ENCODE measurements at places on chromosomes 2 and 18.

- no peak for DNase-seq
Measured at GRCh38 chr2:224259831-224260230, 142.1 kb downstream of the FAM124B start.

DNA sequence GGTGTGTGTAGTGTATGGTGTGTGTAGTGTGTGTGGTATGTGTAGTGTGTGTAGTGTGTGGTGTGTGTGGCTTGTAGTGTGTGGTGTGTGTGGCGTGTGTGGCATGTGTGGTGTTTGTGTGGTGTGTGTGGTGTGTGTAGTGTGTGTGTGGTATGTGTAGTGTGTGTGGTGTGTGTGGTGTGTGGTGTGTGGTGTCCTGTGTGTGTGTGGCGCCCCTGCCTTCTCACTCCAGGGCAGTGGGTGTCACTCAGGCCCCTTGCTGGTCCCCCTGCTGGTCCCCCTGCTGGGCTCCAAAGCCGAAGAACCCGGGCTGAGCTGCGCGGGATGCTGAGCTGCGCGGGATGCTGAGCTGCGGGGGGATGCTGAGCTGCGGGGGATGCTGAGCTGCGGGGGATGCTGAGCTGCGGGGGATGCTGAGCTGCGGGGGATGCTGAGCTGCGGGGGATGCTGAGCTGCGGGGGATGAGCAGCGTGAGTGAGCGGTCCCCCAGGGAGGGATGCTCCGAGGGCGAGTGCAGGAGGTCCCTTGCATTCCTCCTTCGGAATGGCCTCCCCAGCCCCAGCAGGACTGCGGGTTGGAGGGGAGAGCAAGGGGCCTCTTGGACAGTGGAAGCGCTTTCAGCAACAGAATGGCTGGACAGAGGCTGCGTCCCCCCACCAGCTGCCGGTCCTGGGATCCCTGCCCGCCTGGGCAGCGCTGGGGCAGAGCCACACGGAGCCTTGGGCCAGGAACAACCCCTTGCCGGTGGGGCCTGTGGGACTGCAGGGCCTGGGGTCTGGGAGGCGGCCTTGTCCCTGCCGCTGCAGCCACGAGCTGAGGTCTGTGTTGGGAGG lies 3.4 kb upstream of the RTP5 start:
- DNase-seq = no peak

DNA sequence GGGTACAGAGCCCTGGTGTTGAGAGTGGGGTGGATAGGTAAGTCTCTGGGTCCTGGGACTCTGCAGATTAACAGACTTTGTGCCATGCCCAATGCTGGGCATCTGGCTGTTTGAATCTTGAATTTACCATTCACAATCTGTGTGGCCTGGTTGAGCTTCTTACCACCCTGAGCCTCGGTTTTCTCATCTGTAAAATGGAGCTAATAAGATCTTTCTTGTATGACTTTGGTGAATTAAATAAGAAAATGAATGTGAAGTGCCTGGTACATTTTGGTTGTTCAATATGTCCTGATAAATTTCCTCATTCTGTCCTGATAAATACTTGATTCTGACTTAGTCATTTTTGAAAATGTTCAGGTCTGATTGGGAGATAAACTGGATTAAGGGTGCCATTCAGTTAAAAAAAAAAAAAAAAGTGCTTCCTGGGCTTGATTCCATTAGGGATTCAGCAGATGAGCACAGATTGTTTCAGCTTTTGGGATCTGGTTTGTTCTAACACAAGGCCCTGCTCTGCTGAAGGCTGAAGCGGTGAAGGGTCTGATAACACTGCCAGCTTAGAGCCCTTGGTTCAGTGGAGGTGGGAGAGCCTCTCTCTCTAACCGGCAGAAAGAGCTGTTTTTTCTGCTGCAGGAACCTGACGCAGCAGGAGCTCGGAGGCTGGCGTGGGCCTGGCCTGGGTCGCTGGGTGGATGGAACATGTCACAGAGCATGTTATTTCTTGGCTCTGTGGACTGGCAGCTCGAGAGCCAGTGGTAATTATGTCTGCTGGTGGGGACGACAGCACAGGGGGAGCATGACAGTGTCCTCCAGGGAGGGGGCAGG lies 84.5 kb upstream of the MCFD2 start:
- no peak for DNase-seq

DNA sequence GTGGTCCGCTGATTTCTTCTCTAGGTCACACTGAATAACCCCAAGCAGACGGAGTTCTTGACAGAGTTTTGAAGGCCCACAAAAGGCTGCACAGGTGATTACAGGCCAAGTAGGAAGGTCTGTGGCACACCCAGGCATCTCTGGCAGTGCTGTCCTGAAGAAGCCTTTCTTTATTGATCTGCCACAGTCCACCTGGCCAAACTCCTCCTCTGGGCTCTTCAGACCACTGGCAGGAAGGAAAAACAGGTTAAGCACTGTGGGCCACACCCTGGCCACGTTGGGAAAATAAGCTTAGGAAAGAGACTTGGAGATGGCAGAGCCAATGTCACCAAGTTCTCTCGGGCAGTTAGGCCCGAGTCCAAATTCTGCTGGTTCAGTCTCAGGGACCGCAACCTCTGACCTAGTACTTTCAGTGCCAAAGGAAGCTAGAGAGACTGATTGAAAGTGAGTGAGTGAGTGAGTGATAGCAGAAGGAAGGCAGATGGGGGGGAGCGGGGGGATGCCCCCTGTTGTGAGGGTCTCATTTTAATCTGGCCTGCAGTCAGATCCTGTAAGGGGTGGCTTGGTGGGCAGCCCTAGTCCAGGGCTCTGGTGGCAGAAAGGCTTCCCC lies 102.9 kb downstream of the TGFA start:
- DNase-seq = no peak

DNA sequence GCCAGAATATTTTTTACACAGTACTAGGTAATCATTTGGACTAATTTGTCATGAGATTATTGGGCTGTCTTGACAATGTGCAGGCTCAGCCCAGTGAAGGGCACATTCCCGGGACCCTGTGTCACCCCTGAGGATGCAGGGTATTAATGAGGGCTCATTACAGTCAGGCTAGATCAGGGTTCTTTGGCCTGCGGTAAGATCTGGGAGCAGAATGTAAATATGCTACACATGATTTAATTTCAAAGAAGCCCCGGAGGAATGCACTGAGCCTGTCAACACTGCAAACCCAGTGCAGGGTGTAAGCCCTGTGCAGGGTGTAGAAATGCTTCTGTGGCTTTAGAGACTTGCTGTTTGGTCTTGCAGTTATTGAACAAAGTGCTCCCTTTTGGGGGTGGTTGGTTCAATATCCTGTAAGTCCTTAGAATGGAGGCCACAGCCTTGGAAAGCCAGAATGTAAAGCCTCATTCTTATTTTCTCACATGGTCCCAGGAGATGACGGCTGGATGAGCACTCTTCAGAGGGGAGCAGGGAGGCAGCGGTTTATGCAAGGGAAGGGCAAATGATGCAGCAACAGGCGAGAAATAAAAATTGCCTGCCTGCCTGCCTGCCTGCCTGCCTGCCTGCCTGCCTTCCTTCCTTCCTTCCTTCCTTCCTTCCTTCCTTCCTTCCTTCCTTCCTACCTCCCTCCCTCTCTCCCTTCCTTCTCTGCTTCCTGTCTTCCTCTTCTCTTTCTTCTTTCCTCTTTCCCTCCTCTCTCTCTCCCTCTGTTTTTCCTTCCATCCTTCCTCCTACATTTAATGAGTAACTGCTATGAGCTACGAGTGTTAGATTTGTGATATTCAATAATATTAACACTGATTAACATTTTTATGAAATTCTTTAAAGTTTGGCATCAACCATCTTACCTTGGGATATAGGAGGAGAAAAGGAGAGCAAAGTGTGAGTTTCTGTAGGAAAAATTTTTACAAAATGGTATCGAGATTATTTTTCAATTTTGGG lies 148.8 kb downstream of the VAPA start:
- DNase-seq = no peak

DNA sequence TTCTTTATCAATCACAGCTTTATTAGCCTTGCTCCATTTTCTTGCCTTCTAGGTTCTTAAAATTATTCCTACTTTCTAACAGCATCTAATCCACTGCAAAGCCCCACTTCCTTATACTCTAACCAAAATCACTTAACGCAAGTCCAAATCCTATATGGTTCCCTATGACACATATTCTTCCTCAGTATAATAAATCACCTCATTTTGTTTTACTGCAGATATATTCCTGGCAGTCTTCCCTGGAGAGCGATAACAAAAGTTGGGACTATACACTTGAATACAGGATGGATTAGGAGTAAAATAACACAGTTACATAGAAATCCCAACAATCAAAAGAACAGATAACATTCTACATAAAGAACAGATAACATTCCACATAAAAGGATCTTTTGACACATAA lies 144.8 kb downstream of the ATAD2B start:
- no peak for DNase-seq

- DNase-seq = no peak
Measured at GRCh38 chr2:206970589-206971360, 31.5 kb downstream of the CPO start.

- DNase-seq = no peak
Measured at GRCh38 chr2:141957321-141957720, 173.5 kb downstream of the LRP1B start.

- no peak for DNase-seq
Measured at GRCh38 chr2:103327966-103328365, 566.1 kb downstream of the TMEM182 start.

DNA sequence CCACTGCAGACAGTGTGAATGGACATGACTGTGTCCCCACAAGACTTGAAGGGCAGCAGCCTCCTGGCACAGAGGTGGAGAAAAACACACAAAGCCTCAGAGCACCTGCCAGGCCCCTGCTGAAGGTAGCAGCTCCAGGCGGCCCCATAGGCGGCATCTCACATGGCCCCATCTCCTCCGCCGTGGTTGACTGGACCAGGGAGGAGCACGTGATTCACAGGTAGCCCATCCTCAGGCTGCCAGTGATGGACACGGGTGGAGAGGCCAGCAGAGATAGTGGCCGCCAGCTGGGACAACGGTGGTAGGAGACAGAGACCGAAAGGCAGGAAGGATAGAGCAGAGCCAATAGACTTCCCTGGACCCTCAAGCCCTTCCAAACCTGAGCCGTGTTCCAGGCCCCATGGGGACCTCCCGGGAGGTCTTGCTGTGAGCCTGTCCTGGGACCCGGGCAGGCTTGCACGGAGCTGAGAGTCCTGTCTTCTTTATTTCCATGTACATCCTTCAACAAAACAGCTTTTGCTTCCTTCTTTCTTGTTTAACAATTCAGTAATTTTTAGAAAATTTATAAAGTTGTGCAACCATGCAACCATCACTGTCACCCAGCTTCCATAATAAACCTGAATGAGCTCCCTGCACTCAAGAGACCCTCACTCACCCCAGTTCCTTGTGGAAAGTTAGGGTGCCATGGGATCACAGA lies 26.9 kb downstream of the GPR55 start:
- no peak for DNase-seq

DNA sequence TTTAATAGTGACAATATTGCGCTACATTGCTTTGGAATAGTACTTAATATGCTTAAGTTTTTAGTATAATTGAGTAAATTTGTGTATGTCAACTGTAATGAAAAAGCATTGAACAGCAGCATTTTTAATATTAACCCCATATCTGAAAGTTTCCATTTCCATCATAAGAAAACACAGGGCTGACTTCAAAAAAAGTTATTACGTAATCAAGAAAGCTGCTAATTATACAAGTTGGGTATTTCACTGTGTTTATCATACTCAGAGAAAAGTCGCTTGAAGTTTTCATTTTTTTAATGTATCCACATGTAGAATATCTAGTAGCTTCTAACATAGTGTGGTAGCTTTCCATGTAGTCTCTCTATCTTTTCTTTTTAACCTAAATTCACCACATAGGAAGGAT lies 146.5 kb downstream of the PKP4 start:
- no peak for DNase-seq

- DNase-seq = no peak
Measured at GRCh38 chr2:148570989-148571388, 73.6 kb upstream of the EPC2 start.

GRCh38 chr18:65934874-65935273 lies 184.1 kb downstream of the CDH7 start:
- no peak for DNase-seq

DNA sequence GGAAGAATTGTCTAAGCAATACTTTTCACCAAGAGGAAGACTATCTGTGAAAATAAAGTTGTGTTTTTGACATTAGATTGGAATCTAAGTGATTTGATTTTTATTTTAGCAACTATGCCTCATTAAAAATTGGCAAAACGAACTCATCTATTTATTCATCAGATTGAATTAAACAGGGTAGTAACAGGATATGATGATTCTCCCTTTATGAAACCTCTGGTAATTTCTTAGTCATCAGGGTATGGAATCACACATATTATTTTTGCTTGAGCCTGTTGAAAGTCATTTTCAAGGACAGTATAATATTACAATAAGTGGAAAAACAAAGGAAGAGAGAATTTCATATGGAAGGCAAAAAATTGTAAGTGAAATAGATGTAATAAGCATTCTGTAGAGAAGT lies 22.0 kb downstream of the ZNF804A start:
- no peak for DNase-seq

- DNase-seq = no peak
Measured at GRCh38 chr18:37565101-37565976, at the start of gene CELF4. Gene CELF4 (minus strand): TSS chr18:37565798.

DNA sequence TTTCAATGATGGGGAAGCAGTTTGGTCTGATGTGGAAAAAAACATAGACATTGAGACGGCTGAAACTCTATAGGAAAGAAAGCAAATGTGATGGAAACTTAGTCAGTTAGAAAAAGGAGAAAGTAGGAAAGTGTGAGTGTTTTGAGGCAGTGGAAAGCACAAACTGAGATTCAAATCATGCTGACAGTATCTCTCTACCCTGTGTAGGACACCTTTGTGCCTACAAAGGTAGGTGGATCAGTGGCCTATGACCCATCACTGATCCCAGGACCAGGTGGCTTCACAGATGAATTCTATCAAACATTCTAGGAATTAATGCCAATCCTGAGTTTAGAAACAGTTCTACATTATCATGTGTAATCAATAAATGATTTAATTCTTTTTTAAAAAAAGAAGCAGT lies 57.1 kb downstream of the CD226 start:
- DNase-seq = no peak

DNA sequence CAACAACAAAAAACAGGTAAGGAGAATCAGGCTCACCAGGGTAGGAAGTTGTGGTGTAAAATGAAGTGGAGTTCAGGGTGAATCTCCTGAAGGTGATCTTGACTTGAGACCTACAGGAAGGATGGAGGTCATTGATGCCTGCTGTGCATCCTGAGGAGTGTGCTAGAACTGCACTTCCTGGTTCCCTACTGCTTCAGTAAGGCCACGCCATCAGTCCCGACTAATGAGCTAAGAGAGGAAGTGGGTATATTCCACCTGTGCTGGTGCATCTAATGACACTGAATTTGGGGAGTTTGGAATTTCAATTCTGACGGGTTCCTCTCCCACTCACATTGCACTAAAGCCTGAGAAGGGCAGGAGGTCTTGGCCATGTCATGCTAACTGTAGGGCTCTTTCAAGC lies 349.3 kb upstream of the SLC14A2 start:
- no peak for DNase-seq

DNA sequence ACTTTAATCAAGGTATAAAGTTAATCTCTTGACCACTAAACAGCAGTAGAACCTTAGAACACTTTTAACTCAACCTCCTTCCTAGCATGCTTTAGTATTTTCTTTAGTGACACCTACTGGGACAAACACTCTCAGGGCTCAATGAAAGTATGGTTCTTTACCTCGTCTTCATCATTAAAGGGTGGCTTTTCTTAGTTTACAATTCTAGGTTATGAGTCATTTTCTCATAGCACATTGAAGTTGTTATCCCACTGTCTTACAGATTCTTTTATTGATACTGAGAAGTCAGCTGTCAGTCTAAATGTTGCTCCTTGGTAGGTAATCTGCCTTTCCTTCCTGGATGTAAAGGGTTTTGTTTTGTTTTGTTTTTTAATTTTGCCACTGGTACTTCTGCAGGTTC lies 38.0 kb downstream of the SIGLEC15 start:
- no peak for DNase-seq

Data from activated gamma-delta T cell (primary cell).